Activated T-cell treated with anti-CD3 and anti-CD28 coated beads, Interleukin-2, amount 50 U/mL, for 72 hours (primary cell): ENCODE measurements at places on chromosomes 16 and 17.

GRCh38 chr17:69967910-69968411 lies 107.1 kb upstream of the KCNJ16 start:
- no peak for DNase-seq
- no peaks in the 10 kb centered on the region for H3K36me3 ChIP-seq
- H3K4me1 ChIP-seq: no peaks in the 10 kb centered on the region
- no peaks in the 10 kb centered on the region for H3K27me3 ChIP-seq
- no peak overlapping the region for H3K4me3 ChIP-seq

DNA sequence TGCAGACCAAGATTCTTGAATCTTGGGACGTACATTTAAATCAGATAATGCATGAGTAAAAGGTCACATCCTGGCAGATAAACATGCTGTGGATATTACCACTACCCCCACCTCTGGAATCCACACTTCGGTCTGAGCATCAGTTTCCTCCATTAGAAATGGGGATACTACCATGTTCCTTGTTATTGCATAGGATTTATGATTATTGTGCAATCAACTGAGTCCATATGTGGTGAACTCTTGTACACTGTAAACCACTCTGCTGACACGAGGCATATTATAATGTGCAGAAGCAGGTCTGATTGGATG lies 108.7 kb downstream of the VAT1L start:
- H3K27me3 ChIP-seq: peaks cover 12% of the 10 kb centered on the region
- no peaks in the 10 kb centered on the region for H3K36me3 ChIP-seq
- no peak for DNase-seq
- H3K4me1 ChIP-seq: no peaks in the 10 kb centered on the region
- H3K4me3 ChIP-seq: no peak overlapping the region

GRCh38 chr16:88355389-88356123 lies 27.2 kb upstream of the ZNF469 start:
- H3K27me3 ChIP-seq: peaks cover 7% of the 10 kb centered on the region
- no peak overlapping the region for H3K27ac ChIP-seq
- DNase-seq: no peak
- H3K4me1 ChIP-seq: no peaks in the 10 kb centered on the region
- H3K4me3 ChIP-seq: no peak overlapping the region
- no peaks in the 10 kb centered on the region for H3K36me3 ChIP-seq

- H3K27me3 ChIP-seq: no peaks in the 10 kb centered on the region
- H3K36me3 ChIP-seq: no peaks in the 10 kb centered on the region
- H3K4me1 ChIP-seq: peaks cover 12% of the 10 kb centered on the region
- H3K4me3 ChIP-seq: no peak overlapping the region
- H3K27ac ChIP-seq: no peak overlapping the region
Observed at GRCh38 chr16:81864646-81865382, 85.7 kb downstream of the PLCG2 start.

GRCh38 chr16:27313422-27314160 lies at the start of gene IL4R:
TSS of gene IL4R (plus strand) at chr16:27313974. CDS start at chr16:27340204, 26,230 bp downstream.
- peak within 1 kb of the TSS; percentile 97 for H3K4me3 ChIP-seq
- H3K36me3 ChIP-seq: peaks cover 29% of the 10 kb centered on the region
- H3K27ac ChIP-seq: peak within 1 kb of the TSS; percentile 99
- H3K4me1 ChIP-seq: peaks cover 57% of the 10 kb centered on the region
- peak; percentile 83 for DNase-seq
- H3K27me3 ChIP-seq: no peaks in the 10 kb centered on the region

DNA sequence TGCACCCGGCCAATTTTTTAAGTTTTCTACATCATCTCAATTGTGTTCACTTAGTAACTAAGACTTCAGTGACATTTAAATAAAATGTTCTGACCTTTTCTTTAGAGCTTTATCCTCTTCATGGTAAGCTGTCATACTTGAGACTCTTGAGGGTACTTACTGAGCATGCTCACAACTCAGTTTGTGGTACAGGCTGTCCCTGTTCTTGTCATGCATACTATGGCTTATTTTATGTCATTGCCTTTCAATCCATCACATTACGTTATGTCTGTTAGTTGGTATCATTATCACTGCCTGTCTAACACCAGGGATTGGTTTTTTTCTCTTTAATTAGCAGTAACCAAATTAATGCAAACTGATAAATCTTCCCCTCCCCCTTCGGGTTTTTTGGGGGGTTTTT lies 41.9 kb upstream of the RHBDL3 start:
- no peaks in the 10 kb centered on the region for H3K27me3 ChIP-seq
- DNase-seq: no peak
- H3K4me3 ChIP-seq: no peak overlapping the region
- no peak overlapping the region for H3K27ac ChIP-seq
- peaks cover 36% of the 10 kb centered on the region for H3K4me1 ChIP-seq

GRCh38 chr17:50110591-50111349 lies 15.6 kb downstream of the PDK2 start:
- no peak for DNase-seq
- no peak overlapping the region for H3K4me3 ChIP-seq

DNA sequence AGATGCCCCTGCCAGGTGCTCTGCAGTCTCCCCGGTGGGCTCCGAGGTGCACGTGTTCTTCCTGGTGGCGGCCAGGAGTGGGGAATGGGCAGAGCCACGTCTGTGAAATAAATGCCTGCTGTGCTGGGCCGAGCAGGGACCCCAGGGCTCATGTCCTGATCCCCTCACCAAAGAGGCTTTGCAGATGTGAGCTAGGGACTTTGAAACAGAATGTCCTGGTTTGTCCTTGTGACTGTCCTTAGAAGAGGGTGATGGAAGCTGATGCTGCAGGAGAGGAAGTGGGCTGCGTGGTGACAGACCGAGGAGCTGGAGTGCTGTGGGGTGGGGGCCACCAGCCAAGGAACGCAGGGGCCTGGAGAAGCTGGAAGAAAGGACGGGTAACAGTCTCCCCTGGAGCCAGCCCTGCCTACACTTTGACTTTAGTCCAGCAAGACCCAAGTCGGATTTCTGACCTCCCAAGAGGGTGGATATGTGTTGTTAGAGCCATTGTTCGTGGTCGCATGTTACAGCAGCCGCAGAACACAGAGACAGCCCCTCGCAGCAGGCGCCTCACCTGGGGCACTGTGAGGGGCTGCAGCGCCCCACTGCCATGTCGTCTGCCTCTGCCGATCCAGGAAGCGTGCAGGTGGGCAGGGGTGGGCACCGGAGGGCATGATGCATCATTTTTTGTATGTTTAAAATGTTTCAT lies 217.9 kb upstream of the CIBAR2 start:
- H3K4me3 ChIP-seq: no peak overlapping the region
- no peaks in the 10 kb centered on the region for H3K36me3 ChIP-seq
- peaks cover 14% of the 10 kb centered on the region for H3K4me1 ChIP-seq
- H3K27ac ChIP-seq: no peak overlapping the region

- no peaks in the 10 kb centered on the region for H3K36me3 ChIP-seq
- no peak overlapping the region for H3K4me3 ChIP-seq
- DNase-seq: peak; percentile 26
Observed at GRCh38 chr16:89615596-89616090, 2.2 kb downstream of the DPEP1 start.

DNA sequence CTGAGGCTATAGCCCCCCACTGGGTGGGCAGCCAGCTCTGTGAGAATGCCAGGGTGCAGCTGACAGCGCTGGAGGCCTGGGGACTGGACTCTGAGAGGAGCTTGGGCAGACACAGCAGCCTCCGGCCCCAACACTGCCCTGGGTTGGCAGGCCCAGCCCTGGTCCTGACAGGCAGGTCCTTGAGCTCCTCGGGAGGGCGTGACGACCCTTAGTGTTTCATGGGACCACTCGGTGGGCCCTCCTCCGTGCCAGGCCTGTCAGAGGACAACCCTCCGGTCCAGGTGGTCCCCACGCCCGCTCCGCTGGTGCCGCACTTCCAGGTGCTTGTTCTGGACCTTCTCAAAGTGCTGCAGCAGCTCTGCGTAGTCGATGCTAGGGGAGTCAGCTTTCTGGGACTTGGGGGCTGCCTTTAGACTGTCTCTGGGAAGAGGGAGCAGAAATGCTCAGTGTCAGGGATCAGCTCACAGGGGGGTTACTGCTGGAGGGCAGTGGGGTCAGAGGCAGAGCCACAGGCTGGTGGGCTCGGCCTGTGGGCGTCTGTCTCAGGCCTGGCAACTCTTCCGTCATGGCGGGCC lies 1.9 kb upstream of the MTSS2 start:
- H3K27me3 ChIP-seq: no peaks in the 10 kb centered on the region
- DNase-seq: no peak
- no peak overlapping the region for H3K4me3 ChIP-seq
- no peak overlapping the region for H3K27ac ChIP-seq
